ENCODE measurements at places on chromosomes 4 and X.

DNA sequence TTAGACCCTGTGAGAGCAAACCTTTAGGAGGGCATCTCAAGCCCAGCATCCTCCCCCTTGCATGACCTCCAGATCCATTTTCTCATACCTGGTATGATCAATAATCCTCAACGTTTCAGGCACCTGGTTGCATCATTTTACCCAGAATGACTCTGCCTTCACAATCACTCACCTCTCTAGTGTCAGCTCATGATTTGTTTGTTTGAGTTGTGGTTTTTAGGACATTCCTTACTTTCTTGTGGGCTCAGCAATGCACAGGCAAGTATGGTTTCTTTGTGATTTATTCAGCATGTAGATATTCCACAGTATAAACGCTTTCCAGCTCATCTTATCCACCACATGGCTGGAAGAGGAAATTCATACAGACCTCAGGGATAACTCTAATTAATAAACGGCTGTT is 93.6 kb upstream of the CPEB2 start:
- no peak for DNase-seq

- DNase-seq = no peak
Measured at GRCh38 chr4:186069729-186070128, 773 bp downstream of the TLR3 start.

DNA sequence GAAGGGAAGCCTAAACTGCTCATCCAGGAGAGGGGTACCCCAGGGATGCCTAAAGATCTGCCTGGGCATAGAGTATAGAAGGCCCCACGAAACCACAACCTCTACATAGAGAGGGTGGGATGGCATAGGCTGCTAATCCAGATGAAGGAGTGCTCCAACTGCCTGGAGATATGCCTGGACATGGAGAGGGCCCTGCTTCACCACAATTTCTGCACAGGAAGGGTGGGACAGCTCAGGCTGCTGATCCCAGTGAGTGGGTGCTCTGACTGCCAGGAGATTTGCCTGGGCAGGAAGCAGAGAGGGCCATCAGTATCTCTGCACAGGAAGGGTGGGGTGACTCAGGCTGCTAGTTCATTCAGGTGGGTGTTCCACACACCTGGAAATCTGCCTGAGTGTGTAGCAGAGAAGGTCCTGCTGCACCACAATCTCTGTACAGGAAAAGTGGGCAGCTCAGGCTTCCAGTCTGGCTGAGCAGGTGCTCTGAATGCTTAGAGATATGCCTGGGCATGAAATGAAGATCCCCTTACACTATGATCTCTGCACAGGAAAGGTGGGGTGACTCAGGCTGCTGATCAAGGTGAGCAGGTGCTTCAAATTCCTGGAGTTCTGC is 61.1 kb downstream of the ZNF518B start:
- no peak for DNase-seq

DNA sequence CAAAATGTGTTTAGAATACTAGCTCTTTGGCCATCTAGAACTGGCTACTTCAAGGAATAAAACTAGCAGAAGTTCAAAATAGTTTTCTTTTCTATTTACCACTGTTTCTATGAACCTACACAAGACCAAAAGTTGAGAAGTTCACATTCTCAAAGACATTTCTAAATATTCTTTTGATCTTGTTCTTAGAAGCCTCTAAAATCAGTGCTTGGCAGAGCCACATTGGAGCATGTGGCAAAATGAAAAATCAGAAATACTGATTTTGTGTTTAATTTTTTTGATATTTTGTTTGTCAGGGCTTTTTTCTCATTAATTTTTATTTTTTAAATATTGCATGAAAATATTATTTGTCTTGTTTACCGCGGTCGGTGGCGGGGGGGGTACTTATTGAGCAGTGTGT is 853.8 kb upstream of the INTU start:
- no peak for DNase-seq

DNA sequence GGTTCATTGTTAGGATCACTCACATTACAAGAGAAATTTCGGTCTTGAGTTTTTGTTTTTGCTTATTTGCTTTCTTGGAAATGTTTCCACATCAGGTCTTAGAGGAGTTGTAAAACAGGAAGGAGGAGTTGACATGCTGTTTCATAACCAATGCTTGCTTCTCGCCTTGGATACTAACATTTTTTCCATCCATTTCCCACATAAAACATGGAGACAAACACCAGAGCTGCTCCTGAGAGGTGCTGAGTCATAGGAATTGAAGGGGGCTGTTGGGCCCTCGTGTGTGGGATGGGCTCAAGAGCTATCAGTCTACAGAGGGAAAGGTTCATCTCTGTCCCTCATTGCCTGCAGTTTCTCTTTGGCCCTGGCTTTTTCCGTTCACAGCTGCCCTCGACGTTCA is 29.9 kb downstream of the TBL1X start:
- no peak for DNase-seq

- DNase-seq = no peak
Measured at GRCh38 chr4:17667653-17668201, 53.3 kb downstream of the MED28 start.

DNA sequence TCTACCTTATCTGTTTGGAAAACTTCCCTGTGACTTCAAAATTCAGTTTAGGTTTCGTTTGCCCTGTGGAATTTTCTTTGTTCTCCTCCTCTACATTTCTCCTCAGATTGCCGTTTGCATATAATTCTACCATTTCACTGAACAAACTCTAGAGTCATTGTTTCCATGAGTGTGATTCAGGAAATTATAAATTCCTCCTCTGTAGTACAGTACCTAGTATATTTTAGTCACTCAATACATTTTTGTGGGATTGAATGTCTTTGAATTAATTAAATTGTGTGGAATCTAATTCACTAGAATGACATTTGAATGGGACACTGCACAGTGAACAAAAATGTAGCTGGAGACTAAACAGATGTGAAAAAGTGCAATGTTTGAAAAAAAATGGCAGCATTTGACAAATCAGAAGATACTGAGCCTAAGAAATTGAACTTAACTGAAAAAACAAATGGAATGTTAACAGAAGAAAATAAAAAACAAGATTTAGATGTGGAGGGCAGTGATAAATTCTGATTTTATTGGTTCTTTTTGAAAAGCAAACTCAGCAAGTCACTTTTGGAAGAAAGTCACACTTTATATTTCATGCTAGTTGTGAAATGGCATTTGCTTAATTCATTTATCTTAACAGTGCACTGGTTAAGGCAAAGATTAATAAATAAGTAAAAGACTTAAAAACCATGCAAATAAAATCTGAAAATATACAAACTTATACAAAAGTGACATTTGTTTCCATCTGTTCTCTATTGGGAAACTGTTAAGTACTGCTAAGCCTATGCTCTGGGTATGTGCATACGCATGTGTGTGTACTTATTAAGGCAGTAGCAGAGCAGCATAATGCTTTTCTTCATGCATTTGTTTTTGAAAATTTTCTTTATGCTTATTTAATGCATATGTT is 512.3 kb downstream of the FAT4 start:
- DNase-seq = no peak

DNA sequence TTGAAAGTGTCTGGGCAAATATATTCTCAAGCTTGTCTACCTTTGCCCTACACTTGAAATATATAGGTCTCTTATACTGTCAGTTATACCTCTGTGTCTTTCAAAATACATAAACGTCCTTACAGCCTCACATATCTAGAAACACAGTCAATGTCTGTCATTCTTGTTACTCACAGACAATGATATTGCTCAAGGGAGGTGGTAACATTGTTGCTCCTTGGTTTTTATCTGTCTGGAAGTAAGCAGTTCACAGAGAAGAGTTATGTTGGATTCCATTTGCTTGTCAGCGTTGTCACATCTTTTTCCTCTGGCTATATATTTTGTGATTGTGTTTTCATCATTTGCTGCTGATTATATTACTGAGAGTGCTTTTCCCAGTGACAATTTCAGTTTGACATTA is 1528.9 kb downstream of the PCDH7 start:
- peak; percentile 10 for DNase-seq

DNA sequence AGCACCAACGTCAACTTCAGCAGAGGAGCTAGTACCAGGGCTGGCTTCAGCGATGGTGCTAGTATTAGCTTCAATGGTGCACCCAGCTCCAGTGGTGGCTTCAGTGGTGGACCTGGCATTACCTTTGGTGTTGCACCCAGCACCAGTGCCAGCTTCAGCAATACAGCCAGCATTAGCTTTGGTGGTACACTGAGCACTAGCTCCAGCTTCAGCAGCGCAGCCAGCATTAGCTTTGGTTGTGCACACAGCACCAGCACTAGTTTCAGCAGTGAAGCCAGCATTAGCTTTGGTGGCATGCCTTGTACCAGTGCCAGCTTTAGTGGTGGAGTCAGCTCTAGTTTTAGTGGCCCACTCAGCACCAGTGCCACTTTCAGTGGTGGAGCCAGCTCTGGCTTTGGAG is 8.3 kb downstream of the TRO start:
- DNase-seq = no peak

DNA sequence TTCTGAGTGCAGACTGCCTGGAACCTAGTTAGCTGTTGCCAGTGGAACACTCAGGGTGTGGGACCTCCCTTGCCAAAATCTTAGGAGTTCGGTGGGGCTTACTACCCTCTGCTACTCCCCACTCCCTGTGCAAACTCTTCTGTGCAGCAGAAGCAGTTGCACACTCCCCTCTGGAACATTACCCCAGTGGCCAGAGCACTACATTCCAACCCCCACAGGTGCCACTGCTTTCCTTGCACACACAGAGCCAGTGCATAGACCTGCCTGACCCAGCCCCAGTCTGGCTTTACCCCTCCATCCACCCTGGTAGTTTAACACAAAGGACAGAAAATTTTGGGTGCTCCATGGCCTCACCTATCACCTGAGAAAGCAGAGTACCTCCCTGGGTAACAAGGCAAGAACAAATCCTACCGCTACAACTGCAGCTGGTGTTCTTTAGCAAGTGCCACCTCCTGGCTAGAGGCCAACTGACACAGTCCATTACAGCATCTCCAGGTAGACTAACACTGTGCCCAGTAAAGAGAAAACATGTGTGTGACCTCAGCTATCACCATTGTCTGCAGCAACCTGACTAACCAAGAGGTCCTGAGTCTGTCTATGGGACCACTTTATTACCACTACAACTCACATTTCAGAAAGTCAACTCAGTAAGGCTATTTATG is 11.5 kb upstream of the RASSF6 start:
- no peak for DNase-seq

GRCh38 chr4:145281951-145282350 is 101.6 kb upstream of the OTUD4 start:
- DNase-seq = no peak

DNA sequence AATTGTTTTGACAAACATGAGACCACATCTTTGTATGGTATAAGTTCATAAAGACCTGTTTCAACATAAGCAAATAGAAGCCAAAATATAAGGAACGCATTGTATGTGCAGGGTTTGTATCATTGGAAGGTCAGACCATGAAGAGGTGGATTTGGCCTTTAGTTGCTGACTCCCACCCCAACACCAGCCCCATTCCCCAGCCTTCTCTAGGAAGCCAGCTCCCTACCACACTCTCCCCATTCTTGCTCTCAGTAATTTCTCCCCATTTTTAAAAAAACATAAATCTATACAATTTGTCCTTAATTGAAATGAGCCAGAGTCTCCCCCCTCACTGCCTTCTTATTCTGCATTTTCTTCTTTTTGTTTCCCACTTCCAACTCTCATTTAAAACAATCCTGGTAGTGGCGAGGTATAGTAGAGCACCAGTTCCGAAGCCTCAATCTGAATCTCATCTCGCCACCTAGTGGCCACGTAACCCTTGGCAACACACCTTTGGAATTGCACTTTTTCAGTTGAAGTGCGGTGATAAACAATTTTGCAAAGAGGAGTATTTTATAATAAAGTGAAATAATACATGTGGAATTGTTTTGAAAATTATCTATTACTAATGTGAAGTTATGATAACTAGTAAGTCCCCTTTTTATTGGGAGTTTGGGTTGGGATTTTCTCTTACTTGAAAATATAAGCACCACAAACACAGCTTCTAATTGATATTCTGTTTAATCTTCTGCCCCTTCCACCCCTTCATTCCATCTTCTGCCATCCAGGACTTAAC is 126.6 kb downstream of the ASB9 start:
- DNase-seq = peak; percentile 50

DNA sequence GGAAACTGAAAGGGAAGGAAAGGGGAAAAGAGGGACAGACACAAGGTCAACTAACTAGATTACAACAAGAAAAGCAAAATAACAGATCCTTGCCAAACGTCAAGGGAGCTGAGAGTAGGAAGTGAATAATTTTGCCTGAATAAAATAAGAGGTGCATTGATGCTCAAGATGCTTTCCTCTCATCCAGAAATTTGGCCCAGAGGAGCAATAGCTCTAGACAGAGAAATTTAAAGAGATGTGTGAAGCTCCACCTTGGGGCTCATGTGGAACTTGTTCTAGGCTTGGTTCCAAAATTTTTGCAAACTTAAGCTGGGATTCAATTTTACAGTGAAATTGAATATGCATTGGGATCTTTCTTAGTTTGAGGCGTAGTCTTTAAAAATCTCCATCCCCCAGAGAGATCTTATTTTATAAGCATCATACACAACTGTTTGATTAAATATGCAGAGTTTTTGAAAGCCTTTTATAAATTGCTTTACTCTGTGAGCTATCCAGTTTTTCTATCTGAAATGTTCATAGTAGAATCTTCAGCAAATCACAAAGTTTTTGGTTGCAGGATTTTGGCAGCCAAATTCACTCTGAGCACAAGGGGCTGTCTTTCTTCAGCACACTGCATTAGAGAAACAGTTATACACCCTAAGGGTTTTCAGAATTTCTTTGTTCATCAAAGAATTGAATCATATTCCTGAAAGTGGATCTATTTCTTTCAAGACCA is 1159.5 kb downstream of the ADGRL3 start:
- DNase-seq = no peak

All from OCI-M1 (cell line).